ENCODE measurements at places on chromosomes 3 and 15.
A peak's percentile ranks its signal among the peaks of the same experiment; 100 is the strongest.

DNA sequence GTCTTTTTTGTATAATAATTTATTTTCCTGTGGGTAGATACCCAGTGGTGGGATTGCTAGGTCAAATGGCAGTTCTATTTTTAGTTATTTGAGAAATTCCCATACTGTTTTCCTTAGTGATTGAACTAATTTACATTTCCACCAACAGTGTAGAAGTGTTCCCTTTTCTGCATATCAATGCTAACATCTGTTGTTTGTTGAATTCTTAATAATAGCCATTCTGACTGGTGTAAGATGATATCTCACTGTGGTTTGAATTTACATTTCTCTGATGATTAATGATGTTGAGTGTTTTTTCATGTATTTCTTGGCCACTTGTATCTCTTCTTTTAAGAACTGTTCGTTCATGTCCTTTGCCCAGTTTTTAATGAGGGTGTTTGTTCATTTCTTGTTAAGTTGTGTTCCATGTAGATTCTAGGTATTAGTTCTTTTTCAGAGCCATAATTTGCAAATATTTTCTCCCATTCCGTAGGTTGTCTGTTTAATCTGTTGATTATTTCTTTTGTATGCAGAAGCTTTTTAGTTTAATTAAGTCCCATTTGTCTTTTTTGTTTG is 713.3 kb upstream of the EPHA6 start:
- no peak for DNase-seq

- DNase-seq: no peak
Observed at GRCh38 chr3:212432-212831, 15.9 kb downstream of the CHL1 start.

GRCh38 chr3:11386465-11387113 is 114.4 kb downstream of the ATG7 start:
- DNase-seq: no peak

DNA sequence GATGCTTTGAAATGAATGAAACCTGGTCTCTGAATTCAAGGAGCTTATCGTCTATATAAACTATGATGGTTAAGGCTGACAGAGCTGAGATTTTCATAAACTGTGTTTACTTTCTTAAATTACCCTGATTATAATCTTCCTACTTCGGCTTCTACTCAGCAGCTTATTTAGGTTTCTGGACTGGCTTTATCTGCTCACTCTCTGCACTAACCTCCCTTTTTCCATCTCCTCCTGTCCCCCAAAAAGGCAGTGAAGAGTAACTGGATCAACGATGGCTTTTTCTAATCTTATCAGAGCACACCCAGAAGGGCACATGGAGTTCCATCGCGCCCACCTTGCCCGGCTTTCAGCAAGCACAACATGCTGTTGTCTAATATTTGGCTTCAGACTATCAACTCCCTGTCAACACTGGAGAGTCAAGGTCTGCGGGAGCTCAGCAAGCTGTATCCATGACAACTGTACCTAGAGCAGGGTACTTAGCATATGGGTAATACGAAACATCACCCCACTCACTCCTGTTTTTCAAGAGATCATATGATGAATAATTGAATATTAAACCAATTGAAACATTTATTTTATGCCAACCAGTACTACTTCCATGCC is 417.3 kb downstream of the GABRB3 start:
- no peak for DNase-seq

DNA sequence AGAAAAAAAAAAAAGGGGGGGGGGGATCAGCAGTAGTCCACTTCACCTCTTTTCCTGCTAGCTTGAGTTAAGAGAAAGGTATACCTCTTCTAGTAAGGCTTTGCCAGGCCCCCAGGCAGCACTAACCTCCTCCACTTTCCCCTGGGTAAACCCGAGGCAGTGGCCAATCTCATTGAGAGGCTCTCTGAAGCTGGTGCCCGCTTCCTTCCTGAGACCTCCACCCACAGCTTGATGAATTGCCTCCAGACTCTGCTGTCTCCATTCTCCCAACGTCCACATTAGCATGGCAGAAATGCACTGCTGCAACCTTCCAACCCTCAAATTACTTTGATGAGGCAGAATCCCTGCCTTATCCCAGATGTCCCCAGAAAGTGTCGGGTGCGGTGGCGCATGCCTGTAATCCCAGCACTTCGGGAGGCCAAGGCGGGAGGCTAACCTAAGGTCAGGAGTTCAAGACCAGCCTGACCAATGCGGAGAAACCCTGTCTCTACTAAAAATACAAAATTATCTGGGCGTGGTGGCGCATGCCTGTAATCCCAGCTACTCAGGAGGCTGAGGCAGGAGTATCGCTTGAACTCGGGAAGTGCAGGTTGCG is 15.3 kb downstream of the RLBP1 start:
- no peak for DNase-seq

GRCh38 chr15:90318591-90318990 is 33.5 kb upstream of the ZNF774 start:
- peak; percentile 15 for DNase-seq

DNA sequence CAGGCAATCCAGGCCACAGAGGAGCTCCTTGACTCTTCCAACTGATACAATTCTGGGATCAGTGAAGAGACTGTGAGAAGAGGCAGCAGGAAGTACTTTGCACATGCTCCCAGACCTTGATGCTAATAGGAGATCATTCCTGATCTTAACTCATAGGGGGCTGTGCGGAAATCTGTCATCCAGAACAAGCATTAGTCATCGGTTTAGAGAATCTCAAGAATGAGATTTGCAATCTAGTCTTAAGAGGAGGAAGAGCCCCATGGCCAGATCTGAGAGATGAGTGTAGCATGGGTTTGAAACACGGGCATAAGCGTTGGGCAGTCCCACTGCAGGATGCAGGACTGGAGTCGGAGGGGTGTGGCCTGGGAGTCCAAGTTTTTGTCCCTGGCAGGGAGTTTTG is 1081.1 kb downstream of the NAALADL2 start:
- no peak for DNase-seq

DNA sequence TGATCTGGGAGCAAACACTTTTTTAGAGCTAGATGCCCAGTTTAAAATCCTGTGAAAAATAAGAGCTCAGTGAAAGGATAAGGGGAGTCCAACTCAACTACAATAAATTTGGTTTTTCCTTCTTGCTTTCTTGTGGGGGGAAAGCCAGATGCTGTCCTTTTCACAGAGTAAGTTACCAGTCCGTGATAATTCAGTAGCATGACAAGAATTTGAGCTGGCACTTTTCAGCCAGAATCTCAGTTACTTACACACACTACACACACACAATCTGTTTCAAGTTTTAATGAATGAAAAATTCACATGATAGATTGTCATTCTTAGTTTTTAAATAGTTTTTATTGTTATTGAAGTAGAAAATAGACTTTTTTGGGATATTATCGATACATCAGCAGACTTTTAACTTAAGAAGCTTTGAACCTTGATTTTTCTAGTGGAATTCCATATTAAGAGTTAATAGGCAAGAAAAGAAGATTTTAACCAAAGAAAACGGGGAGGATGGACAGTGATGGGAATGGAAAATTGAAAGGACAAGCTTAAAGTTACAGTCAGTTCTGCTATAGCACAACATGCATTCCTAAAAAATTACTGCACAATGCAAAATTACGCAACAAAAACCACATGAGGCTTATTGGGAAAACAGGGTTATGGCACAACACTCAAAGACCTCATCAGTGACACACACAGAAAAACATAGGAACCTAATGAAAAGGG is 47.0 kb downstream of the PSMD6 start:
- DNase-seq: no peak

DNA sequence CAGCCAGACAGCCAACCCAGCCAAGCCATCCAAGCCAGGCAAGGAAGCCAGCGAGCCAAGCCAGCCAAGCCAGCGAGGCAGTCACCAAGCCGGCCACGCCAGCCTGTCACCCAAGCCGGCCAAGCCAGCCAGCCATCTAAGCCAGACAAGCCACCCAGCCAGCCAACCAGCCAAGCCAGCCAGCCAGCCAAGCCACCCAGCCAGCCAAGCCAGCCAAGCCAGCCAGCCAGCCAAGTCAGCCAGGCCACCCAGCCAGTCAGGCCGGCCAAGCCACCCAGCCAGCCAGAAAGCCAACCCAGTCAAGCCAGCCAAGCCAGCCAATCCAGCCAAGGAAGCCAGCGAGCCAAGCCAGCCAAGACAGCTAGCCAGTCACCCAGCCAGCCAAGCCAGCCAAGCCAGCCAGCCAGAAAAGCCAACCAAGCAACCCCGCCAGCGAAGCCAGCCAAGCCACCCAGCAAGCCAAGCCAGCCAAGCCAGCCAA is 201.2 kb downstream of the GOLGA6L6 start:
- peak; percentile 93 for DNase-seq

DNA sequence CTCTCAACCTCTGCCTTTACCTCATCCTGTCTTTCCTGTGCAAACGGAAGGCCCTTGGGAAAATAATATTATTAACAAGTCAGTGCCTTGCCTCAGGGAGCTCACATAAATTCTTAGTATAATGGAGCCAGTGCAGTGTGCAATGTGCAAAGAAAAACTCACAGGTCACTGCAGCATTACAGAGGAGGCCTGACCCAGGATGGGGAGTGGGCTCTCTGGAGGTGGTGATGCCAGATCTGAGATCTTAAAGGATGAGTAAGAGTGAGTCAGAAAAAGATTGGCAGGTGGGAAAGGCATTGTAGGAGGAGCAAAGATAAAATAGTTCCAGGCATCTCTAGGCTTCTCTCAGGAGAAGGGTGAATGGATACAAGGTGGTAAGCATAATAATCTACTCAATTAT is 185.6 kb upstream of the ADAMTS9 start:
- no peak for DNase-seq

DNA sequence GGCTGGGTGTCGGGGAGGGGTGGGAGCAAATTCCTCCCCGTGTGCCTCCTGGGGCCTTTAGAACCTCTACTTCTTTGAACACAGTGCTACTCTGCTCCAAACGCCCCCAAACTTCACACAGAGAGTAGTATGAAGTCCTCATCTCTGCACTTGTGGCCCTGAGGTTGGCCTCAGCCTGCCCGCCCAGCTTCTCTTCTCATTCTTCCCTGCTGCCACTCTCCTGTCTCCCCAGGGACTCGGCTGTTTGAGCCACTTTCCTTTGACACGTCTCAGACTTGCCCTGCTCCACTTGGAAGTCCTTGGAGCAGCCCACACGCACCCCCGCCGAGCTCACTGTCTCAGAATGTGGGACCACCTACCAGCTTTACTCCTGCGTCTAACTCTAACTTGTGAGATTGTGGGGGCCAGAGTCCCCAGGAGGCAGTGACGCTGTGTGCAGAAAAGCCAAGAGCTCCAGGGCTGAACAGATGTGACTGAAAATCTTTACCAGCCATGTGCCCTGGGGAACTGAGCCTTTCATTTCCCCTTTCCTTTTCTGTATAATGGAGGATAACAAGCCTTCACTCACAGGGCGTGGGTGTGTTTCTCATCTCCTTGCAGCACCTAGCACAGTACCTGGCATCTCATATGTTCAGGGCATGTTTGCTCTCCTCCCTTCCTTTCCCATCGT is 233.6 kb upstream of the CTDSPL start:
- DNase-seq: no peak

GRCh38 chr3:55637906-55638638 is 151.0 kb upstream of the WNT5A start:
- DNase-seq: no peak

DNA sequence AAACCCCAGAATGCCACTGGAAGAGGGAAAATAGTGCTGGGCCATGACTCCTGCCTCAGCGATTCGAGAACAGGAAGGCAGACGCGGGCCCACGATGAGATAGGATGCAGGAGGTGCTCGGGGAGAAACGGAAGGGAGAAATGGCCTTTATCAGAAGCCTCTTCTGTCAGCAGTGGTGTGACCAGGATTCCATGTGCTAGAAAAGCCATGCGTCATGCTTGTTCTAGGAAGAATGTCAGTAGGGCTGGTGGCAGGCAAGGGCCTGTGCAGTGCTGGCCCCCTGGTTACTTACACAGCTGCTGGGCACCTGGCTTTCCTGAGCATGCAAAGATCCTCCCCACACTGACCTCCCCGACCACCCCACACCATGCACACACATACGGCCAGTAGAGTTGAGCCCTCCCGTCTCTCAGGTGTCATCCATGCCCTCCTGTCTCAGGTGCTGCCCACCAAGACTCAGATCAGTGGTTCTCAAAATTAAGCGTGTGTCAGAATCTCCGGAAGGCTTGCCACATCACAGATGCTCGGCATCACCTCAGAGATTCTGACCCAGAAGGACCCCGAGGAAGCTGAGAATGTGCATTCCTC is 106.7 kb downstream of the ADAMTS17 start:
- no peak for DNase-seq

DNA sequence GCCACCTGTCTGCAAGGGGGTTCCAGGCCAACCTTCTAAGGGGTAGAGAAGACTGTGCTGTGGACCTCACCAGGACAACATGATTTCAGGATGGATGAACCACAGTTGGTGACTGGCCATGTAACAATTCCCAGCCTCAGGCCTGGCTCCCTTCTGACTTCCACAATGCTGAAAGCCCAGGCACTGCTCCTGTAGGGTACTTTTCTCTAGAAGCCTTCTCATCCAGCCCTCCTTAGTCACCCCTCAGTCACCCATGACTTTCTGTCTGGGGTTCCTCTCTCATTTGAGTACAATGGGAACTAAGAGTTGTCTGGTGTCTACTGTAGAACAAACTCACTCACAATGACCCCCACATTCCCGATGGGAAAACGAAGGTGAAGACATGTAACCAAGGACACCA is 8.6 kb downstream of the ALS2CL start:
- DNase-seq: no peak

DNA sequence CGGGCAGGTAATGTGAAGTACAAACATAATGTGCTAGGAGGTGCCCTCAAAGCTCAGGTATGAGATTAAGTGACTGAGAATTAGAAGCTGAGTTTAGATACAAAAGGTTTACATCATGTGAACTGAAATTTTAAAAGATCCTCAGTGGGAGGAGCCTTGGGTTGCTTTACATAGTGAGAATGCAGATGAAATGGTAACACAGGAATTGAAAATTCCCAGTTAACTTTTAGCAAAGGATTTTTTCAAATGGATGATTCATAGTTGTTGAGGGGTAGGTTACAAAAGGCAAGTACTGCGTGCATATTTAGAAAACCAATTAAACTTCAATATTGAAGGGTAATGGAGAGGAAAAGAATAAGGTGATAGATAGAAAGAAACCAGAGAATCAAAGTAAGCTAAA is 157.3 kb downstream of the PLCH1 start:
- DNase-seq: no peak

DNA sequence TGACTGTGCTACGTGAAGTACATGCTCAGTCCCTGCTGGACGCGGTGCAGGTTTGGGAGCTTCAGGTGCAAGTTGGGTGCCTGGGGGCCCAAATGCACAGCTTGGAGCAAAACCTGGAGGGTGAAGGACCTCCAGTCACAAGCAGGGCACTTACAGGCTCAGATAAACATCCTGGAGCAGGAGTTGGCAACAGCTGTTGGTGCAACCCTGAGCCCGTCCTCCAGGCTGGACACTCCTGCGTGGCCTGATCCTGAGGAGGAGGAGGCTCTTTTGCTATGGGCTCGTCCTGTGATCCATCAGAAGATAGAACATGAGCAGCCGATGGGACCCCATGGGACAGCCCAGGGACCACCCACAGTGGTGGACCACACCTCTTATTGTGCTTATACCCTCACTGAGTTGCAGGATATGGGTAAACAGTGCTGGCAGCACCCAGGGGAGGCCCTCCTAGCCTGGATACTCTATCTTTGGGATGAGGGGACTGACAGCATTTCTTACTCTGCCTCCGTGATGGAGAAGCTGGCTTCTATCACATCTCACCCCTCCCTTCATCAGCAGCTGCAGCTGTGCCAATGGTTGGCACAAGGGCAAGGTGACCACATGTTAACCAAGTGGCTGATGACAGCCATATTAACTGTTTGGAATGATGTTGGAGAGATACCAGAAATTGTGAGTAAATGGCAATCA is 301.6 kb downstream of the ZPLD1 start:
- no peak for DNase-seq
